ENCODE measurements at places on chromosomes 2 and 18. TPM values are rescaled to one million over a fixed set of nuclear protein-coding genes. Genes with fewer than 3 reads are reported as not detected.
A peak's percentile ranks its signal among the peaks of the same experiment; 100 is the strongest.

GRCh38 chr2:231597014-231597611 is 4.4 kb downstream of the TEX44 start:
- peak; percentile 33 for DNase-seq

GRCh38 chr2:45980161-45980865 is 316.9 kb upstream of the EPAS1 start:
- no peak for DNase-seq

GRCh38 chr2:9297156-9297555 is 90.5 kb downstream of the ASAP2 start:
- DNase-seq, result no peak

DNA sequence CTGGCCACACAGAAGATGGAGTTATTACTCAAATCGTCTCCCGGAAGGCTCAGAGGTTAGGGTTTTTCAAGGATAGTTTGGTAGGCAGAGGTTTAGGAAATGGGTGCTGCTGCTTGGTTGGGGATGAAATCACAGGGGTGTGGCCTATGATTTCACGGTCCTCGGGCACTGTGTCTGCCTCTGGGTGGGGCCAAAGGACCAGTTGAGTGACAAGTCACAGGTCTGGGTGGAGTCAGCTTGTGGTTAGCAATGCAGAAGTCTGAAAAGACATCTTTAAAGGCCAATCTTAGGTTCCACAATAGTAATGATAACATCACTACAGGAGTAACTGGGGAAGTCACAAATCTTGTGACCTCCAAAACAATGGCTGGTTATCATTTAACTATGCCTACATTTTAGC is 387.8 kb downstream of the ZNF521 start:
- DNase-seq, result peak; percentile 53

- DNase-seq, result peak; percentile 81
Observed at GRCh38 chr2:156430980-156431358, 5.2 kb upstream of the GPD2 start.

DNA sequence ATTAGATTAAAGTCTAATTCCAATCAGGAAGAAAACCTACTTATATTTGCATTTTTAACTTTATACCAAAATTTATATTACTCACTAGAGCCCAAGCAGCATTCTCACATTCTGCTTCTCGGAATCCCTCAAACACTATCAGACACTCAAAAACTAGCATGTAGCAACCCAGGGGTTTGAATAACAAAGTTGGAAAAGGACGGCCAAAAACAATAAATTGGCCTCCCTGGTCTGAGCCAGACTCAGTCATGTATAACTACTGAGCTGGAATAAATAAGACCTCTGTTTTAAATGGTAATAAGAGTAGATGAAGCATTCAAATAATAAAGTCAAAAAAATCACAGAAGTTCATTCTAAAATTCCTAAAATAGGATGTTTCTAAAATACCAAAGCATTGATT is 290.9 kb downstream of the IRS1 start:
- no peak for DNase-seq

DNA sequence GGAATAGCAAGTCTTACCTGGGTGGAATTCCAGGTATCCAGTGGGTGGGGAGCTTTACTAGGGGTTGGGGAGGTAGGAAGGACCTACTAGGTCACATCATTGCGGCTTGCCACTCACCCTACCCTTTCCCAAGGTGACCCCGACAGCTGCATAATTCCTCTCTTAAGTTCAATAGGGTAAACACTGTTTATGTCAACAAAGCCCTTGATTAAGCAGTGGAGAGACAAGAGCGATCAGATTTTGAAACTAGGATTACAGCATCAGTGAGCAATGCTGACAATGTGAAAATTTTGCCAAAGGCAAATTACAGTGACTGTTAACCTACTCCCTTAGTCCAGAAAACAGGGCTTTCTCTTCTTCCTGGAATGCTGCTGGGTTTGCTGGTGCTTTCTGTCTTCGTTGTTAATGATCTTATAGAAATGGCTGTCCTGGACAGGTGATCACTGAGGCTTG is 14.5 kb downstream of the SLC19A3 start:
- peak; percentile 75 for DNase-seq

GRCh38 chr18:9943311-9943710 is 29.5 kb downstream of the VAPA start:
- no peak for DNase-seq

GRCh38 chr2:150127346-150127990 is 360.0 kb downstream of the RND3 start:
- no peak for DNase-seq

- DNase-seq, result peak; percentile 35
Observed at GRCh38 chr18:59994357-59994756, 94.6 kb downstream of the PMAIP1 start.

GRCh38 chr2:102718387-102719316 is 43.2 kb upstream of the TMEM182 start:
- no peak for DNase-seq

DNA sequence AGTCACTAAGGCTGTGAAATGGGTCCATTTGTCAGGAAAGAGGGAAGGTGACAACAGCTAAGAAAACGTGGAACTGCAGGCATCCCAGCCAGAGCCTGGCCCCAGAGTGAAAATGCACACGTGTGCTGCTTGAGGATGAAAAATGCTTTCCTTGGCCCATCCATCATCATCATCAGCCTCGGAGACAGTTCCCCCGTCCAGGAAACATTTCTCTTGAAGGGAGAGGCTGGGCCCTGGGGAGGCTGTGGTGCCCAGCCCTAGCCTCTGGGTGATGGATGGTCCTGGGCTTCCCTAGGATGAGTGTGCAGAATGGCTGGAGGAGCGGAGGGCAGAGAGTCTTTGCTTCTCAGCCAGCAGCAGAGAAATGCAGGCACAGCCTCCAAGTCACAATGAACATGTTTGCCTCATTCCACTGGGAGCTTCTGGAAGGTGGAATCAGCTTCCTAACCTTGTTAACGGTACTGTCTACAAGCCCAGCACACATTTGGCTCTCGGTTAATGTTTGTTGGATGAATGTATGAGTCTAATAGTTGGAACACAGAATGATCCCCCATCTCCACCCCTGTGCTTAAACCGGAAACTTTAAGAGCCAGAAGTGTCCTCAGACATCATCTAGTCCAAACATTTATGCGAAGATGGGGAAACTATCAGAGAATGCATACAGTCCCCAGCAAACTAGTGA is 164.0 kb downstream of the RDH14 start:
- DNase-seq, result no peak

GRCh38 chr2:196482119-196483065 is 157.1 kb upstream of the CCDC150 start:
- DNase-seq, result peak; percentile 84

DNA sequence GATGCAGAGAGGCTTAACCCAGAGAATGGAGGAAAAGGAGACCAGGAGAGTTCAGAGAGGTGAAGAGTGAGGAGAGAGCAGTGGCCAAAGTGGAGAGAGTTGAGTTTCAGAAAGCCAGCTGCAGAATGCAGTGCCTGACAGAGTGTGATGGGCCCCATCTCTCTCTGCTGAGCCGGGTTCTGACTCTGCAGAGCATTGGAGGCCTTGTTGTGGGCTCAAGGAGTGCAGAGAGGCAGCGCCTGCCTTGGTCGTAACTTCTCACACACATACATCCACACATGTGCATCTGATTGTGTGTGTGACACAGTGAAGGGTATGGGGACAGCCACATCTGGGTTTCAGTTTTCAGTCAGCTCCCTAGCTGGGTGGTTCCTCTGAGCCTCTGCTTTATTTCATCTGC is 58.8 kb downstream of the AGAP1 start:
- no peak for DNase-seq

- no peak for DNase-seq
Observed at GRCh38 chr18:67634631-67635338, 118.3 kb upstream of the DSEL start.

GRCh38 chr2:61439241-61440002 is 31.5 kb downstream of the USP34 start:
- no peak for DNase-seq

- DNase-seq, result peak; percentile 55
Observed at GRCh38 chr2:202140522-202141252, 67.6 kb downstream of the KIAA2012 start.

- DNase-seq, result no peak
Observed at GRCh38 chr18:11104307-11104706, 45.1 kb downstream of the PIEZO2 start.

DNA sequence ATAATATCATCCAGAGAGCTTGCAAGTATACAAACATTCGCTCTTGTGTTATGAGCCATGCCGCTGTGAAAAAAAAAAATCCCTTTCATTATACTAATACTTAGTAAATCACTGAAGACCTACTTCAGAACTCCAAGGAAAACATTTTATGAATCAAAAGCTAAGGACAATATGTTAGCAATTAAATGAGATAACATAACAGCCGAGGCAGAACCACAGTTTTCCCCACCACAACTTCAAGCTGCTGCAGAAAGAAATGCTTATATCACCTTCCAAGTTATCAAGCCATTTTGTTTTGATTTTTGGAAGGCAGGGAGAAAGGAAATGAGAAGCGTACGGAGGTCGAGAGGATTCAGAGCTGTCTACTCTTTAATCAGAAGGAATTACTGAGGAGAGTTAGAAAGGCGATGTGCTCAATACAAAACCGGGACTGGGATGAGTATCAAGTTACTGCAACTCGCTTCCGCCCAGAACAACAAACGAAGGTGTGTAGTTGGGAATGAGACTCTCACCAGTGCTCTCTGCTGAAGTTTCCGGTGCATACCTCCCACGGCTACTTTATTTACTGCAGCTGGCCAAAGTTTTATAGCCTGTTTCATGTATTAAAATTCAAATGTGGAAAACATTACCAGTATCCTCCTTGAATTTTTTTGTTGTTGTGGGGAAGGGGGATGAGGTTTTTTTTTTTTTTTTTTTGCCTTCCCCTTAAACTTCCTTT is 292.2 kb upstream of the CCDC68 start:
- peak; percentile 29 for DNase-seq

GRCh38 chr18:57998461-57998860 is 45.6 kb upstream of the NEDD4L start:
- no peak for DNase-seq

- no peak for DNase-seq
Observed at GRCh38 chr2:124201713-124202112, 176.6 kb downstream of the CNTNAP5 start.

- peak; percentile 65 for DNase-seq
Observed at GRCh38 chr18:44123743-44124142, 556.9 kb upstream of the SETBP1 start.

DNA sequence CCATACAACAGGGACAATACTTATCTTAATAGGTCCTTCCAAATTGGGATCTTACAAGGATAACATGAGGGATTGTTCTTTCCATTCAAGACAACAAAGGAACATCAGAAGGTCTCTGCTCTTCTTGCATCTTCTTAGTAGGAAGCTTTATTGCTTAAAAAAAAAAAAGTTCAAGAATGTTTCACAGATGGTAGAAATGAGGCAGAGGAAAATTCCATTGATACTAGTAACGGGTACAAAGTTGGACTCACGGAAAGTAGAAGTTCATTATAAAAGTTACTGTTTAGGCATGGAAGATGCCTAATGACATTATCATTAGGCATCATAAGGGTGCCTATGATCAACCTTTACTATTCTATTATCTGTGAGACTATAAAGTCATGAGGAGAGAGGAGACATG is 136.2 kb downstream of the LAMA3 start:
- DNase-seq, result no peak

- DNase-seq, result no peak
Observed at GRCh38 chr2:241002275-241003046, 4.0 kb downstream of the SNED1 start.

C2orf78 gene
- total RNA-seq, result not detected

FASTKD1 gene
- total RNA-seq, result 19.0 TPM

GPR39 gene
- total RNA-seq, result 8.2 TPM

FLACC1 gene
- 0.27 TPM for total RNA-seq

TRIP12 gene
- total RNA-seq, result 130 TPM

DSG1 gene
- not detected for total RNA-seq

SLC35F5 gene
- total RNA-seq, result 66.1 TPM

DPYSL5 gene
- not detected for total RNA-seq

ATP6V1C2 gene
- not detected for total RNA-seq

SLC4A5 gene
- total RNA-seq, result not detected

EGR4 gene
- not detected for total RNA-seq

FTCDNL1 gene
- 0.25 TPM for total RNA-seq

DSG2 gene
- total RNA-seq, result 0.34 TPM

TEX51 gene
- not detected for total RNA-seq

Measured in M059J (cell line).